ENCODE measurements at places on chromosomes 13 and 19. TPM values are rescaled to one million over a fixed set of nuclear protein-coding genes. Genes with fewer than 3 reads are reported as not detected.

DNA sequence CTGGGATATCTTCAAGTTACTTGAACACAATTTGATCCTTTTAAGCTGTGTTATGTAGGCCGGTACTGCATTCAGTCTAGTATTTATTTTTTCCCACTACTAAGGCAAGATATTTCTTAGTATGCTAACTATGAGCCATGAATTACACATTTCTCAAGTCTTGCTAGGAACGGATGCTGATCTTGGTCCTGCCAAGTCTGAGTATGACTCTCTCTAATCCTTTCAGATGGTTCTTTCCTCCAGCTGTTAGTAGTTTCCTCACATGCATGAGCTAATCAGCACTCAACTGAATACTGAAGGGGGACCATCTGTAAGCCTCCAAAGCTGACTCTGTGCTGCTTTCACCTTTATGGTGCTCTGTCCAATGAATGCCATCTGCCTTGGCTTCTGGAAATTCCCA lies 460.3 kb downstream of the KCTD12 start:
- DNase-seq = no peak

DNA sequence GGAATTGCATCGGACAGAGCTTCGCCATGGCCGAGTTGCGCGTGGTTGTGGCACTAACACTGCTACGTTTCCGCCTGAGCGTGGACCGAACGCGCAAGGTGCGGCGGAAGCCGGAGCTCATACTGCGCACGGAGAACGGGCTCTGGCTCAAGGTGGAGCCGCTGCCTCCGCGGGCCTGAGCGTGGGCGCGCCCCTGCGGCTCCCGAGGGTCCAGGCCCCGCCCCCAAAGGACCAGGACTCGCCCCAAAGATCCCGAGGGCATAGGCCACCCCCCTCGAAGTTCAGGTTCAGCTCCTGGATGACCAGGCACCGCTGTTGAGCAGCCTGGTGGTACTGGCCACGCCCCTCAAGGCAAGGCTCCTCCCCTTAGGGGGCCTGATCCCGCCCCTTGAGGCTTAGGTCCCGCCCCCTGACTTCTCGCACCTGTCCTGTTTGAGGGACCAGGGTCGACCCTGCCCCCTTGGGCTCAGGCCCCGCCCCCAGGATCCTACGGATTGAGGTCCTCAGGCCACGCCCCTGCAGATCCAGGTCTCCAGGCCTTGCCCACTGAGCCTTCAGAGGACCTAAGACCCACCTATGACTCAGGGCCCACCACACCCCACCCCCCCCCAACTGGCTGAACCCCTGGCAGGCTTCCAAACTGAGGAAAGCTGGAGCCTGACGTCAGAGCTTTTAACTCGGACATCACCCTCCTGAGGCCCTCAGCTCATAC lies 43.1 kb downstream of the CYP4F22 start:
- DNase-seq = no peak

- DNase-seq = no peak
Measured at GRCh38 chr13:41582027-41582463, 124.7 kb downstream of the RGCC start.

DNA sequence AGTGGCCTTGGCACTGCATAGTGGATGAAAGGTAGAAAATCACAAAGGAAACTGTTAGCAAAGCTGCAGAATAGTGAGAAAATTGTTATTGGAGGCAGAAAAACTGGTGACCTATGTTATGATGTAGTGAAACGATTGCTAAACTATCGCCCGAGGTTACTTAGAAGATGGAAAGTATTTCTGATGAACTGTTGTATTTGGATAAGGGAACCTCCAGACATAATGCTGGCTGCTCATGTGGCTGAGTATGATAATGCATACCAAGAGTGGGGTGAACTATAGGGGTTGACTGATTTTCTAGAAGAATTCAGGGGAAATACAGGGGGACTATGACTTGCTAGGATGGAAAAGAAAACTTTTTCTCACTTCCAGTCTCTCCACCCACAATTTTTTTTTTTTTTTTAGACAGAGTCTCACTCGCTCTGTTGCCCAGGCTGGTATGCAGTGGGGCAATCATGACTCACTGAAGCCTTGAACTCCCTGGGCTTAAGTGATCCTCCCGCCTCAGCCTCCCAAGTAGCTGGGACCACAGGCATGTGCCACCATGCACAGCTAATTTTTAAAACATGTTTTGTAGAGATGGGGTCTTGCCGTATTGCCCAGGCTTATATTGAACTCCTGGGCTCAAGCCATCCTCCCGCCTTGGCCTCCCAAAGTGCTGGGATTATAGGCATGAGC lies 4.4 kb upstream of the EID2 start:
- DNase-seq = peak; percentile 25

DNA sequence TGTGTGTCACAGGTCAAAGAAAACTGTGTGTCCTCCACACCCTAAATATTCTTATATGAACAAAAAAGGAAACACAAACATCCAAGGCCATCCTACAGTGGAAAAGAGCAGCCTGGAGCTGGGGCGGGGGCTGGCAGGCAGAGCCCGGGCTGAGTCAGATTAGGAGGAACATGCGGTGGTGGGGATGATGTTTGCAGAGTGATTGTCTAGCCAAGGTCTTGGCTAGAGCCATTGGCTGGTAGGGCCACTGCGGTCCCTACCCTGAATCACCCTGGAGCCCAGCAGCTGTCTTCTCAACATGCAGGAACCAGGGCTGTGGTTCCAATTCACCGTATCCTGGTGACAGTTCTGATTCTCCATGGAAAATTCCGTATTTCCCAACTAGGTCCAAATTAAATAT lies 439.5 kb downstream of the FGF9 start:
- DNase-seq = peak; percentile 90

DNA sequence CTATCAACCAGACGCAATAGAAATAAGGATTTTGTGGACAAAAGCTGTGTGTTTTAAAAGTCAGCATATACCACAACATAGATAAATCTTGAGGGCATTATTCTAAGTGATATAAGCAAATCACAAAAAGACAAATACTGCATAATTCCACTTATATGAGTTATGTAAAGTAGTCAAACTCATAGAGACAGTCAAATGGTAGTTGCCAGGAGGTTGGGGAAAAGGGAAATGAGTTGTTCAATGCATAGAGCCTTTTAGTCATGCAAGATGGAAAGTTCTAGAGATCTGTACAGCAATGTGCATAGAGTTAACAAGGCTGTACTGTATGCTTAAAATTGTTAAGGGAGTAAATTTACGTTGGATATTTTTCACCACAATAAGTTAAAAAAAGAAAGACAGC lies 244.7 kb downstream of the DCT start:
- DNase-seq = no peak

DNA sequence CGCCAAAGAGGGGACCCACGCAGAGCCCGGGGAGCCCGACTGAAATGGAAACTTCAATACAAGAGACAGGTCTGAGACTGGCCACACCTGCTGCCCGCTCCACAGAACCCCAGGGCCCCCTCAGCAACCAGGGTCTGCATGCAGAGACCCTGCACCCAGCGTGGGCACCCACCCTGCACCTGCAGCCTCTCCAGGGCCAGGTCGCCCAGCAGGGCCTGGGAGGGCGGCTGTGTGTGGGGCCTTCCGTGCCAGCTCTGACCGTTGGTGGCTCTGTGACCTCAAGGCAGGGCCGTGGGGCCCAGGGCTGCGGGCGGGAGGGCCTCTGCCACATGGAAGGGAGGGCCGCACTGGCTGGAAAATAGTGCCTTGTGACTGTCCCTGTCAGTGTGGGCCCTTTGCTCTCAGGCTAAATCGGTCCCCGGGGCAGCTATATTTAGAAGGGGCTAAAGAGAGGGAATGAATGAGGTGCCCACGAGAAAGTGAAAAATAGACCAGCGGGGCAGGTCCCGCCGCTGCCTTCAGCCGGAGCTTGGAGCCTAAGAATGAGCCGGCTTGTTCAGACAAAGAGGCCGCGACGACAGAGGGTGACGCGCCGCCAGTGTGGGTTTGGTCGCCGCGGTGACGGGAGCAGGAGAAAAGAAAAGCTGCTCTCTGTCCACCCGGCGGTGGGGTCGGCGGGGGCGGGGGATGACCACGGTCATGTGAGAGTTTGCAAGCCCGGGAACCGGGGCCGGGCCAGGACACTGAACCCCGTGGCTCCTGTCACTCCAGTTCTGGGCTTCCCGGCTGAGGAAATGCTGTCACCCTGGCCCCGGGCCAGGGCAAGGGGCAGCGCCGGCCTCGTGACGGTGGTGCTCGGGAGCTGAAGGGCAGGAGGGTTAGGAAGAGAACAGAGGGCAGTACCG lies 70.5 kb downstream of the GADD45B start:
- peak; percentile 95 for DNase-seq

- DNase-seq = no peak
Measured at GRCh38 chr13:77328819-77329132, 1.9 kb upstream of the MYCBP2 start.

GRCh38 chr19:54136086-54136863 lies 1.3 kb upstream of the CNOT3 start:
- DNase-seq = no peak

DNA sequence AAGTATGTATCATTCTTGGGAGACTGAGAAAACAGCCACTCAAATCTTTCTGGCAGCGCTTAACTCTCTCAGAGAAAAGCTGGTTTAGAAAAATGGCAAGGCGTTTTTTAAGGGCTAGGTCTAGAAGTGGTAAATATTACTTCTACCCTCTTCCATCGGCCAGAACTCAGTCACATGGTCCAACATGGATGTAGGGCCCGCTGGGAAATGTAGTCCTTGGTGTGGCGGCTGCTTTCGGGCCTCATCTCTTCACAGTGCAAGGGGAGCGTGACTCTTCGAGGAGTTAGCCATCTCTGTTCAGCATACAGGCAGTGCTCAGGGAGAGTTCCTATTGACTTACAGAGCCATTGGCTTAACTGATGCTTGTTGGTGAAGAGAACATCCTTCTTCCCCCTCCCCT lies 6.3 kb downstream of the VSTM2B start:
- DNase-seq = peak; percentile 22

DNA sequence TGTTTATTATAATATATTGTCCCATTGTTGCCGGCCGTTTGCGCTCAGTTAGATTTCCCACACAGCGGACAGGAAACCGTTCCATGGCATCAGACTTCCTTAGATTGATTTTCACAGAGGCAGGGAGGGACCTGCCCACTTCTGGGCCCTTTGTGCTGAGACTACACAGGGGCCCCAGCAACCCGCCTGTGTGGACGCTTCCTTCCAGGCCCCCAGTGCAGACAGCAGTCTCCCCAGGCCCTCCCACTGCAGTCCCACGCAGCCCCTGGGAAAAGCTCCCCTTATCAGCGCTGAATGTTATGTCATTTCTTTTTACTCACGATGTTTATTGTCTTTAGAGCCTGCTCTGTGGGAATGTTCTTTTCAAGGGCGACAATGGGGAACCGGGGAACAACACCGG lies 351.7 kb upstream of the ARGLU1 start:
- DNase-seq = no peak

GRCh38 chr13:51825165-51825592 lies 19.8 kb downstream of the TMEM272 start:
- no peak for DNase-seq

DNA sequence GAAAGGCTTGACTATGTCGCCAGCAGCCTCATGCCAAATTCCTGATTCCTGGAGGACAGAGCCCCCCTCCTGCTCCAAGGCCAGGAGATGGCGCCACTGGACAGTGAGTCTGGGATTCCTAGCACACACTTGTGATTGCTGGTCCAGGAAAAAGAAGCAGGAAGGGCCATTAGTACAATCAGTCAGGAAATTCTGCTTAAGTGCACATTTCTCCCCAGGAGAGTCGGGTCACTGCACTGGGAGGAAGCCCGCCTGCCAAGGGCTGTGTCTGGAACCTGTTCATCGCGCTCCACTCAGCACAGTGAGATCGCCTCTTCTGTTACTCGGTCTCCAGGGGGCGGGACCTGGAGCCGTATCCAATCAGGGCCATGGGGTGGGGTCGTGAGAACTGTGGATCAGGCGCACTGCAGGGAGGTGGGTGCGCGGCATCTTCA lies 65.1 kb downstream of the ZNF823 start:
- DNase-seq = no peak

GRCh38 chr13:21949818-21950429 lies 279.1 kb downstream of the FGF9 start:
- DNase-seq = no peak

GRCh38 chr19:32397671-32398101 lies 7.9 kb upstream of the DPY19L3 start:
- DNase-seq = no peak

- peak; percentile 86 for DNase-seq
Measured at GRCh38 chr13:32261567-32261966, 53.6 kb downstream of the ZAR1L start.

GRCh38 chr19:17148130-17148529 lies 67.0 kb upstream of the USE1 start:
- no peak for DNase-seq

- DNase-seq = peak; percentile 99
Measured at GRCh38 chr19:52397310-52398080, at the start of gene ZNF528. Gene ZNF528 (plus strand): TSS chr19:52397849. CDS start chr19:52402014, 4,165 bp downstream.

GRCh38 chr13:113786262-113786841 lies 27.3 kb downstream of the TMEM255B start:
- DNase-seq = no peak

DNA sequence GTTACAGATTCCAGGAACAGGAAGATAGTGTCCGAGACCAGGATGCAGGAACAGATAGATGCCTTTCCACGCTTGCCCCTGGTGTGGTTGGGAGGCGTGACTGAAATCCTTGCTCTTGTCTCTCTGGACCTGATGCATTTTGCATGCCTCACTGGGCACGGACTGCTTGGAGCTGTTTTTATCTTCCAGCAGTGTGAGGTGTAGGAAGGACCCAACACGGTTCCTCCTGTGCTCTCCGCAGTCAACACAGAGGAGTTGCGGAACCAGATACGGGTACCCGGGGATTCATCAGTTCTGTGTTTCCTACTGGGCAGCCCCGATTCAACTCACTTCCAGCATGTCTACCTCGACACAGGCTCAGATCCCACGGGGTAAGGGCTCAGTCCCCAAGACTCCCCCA lies 6.5 kb downstream of the DOT1L start:
- DNase-seq = no peak

GRCh38 chr13:29515372-29515771 lies 80.1 kb downstream of the SLC7A1 start:
- no peak for DNase-seq

GRCh38 chr19:12825254-12826131 lies 8.9 kb downstream of the RTBDN start:
- no peak for DNase-seq

DNA sequence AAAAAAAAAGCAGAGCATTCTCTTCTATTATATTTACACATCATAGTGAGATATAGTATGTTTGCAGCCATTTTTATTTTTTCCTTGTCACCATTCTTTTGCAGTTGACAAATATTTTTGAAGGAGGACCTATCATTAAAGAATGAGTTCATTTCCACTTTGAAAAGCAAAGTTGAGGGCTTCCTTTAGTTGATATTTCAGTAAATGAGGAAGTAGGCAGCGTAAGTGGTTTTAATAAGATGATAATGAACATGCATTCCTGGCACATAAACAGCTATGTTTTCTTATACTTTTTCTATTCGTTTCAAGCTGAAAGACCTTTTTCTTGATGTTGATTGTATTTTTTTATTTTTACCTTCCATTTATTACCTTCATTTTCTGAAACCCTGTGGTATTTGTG lies 66.2 kb downstream of the ZMYM2 start:
- no peak for DNase-seq

- DNase-seq = no peak
Measured at GRCh38 chr19:39704181-39705044, at the start of gene LGALS14. Gene LGALS14 (plus strand): TSS chr19:39704481. CDS start chr19:39704529, 48 bp downstream.

GRCh38 chr13:91406619-91407018 lies 8.2 kb downstream of the GPC5 start:
- no peak for DNase-seq

The ZNF100 gene
- 10.9 TPM for total RNA-seq

The IGSF23 gene
- not detected for total RNA-seq

The IQCN gene
- 2.6 TPM for total RNA-seq

The SCGB2B2 gene
- 0.56 TPM for total RNA-seq

The PTH2 gene
- not detected for total RNA-seq

The LYPD3 gene
- 0.52 TPM for total RNA-seq

The FGF14 gene
- total RNA-seq = 4.6 TPM

The GRIN3B gene
- 0.05 TPM for total RNA-seq

The SRRM5 gene
- 0.23 TPM for total RNA-seq

The LNX2 gene
- total RNA-seq = 7.6 TPM
